ENCODE measurements at places on chromosomes 1 and 21. TPM values are rescaled to one million over a fixed set of nuclear protein-coding genes. Genes with fewer than 3 reads are reported as not detected.

SERTAD4 gene
- total RNA-seq, result 1.1 TPM

IGSF9 gene
- 0.03 TPM for total RNA-seq

TNNT2 gene
- not detected for total RNA-seq

UBE2U gene
- total RNA-seq, result not detected

ADPRS gene
- total RNA-seq, result 73.6 TPM

SV2A gene
- not detected for total RNA-seq

NIPAL3 gene
- total RNA-seq, result 10.4 TPM

SLC37A1 gene
- 101 TPM for total RNA-seq

FAM43B gene
- 2.8 TPM for total RNA-seq

VTCN1 gene
- total RNA-seq, result not detected

KIF21B gene
- not detected for total RNA-seq

DPH2 gene
- 29.0 TPM for total RNA-seq

Data from Caki2 (cell line).